ENCODE measurements at places on chromosomes 2 and 18. TPM values are rescaled to one million over a fixed set of nuclear protein-coding genes. Genes with fewer than 3 reads are reported as not detected.

The THADA gene
- total RNA-seq = 76.7 TPM

The WDR35 gene
- 3.9 TPM for total RNA-seq

The EFEMP1 gene
- total RNA-seq = 19.0 TPM

The KCNE4 gene
- 2.5 TPM for total RNA-seq

The CD207 gene
- not detected for total RNA-seq

The PROKR1 gene
- not detected for total RNA-seq

The CDH20 gene
- total RNA-seq = 1.5 TPM

The PLB1 gene
- 240 TPM for total RNA-seq

The TDRD15 gene
- 0.83 TPM for total RNA-seq

The GBX2 gene
- total RNA-seq = not detected

The KHK gene
- 418 TPM for total RNA-seq

The GPR35 gene
- total RNA-seq = 266 TPM

The NT5C1B gene
- total RNA-seq = not detected

The ARHGAP28 gene
- total RNA-seq = 35.5 TPM

The PAIP2B gene
- total RNA-seq = 1.9 TPM

The PSMA8 gene
- not detected for total RNA-seq

The TSPYL6 gene
- total RNA-seq = not detected

The IL18RAP gene
- 4.8 TPM for total RNA-seq

The MYO5B gene
- total RNA-seq = 213 TPM

The FRZB gene
- total RNA-seq = 4.6 TPM

The CCDC121 gene
- 1.8 TPM for total RNA-seq

The C2orf80 gene
- not detected for total RNA-seq

The LRRC30 gene
- not detected for total RNA-seq

The CLEC4F gene
- 0.67 TPM for total RNA-seq

The CHST9 gene
- 0.95 TPM for total RNA-seq

The RFTN2 gene
- total RNA-seq = 0.47 TPM

The SLC4A5 gene
- total RNA-seq = 7.1 TPM

The WDFY1 gene
- total RNA-seq = 36.9 TPM

The ABCG5 gene
- total RNA-seq = 9.3 TPM

The DLX2 gene
- total RNA-seq = not detected

The NDUFV2 gene
- total RNA-seq = 96.8 TPM

The POTEF gene
- total RNA-seq = not detected

The VIT gene
- total RNA-seq = 5.0 TPM

The ANKRD30BL gene
- total RNA-seq = not detected

The COL4A3 gene
- under 0.01 TPM for total RNA-seq

The CCDC68 gene
- total RNA-seq = 72.6 TPM

The UCN gene
- 5.2 TPM for total RNA-seq

The COL6A3 gene
- 67.7 TPM for total RNA-seq

The SLC35F6 gene
- total RNA-seq = 37.5 TPM

The ARHGAP15 gene
- 16.6 TPM for total RNA-seq

The LCT gene
- 73.5 TPM for total RNA-seq

The GLI2 gene
- 0.94 TPM for total RNA-seq

The SMARCAL1 gene
- 27.3 TPM for total RNA-seq

The KATNAL2 gene
- total RNA-seq = 0.67 TPM

The PLGLB2 gene
- total RNA-seq = 0.95 TPM

The PMAIP1 gene
- total RNA-seq = not detected

The SATB2 gene
- total RNA-seq = 62.0 TPM

All from Peyer's patch (tissue), 4 donors.